Urothelium cell line (cell line): ENCODE measurements at places on chromosomes 5 and 9.

GRCh38 chr9:16044579-16044881 lies 491.7 kb downstream of the CCDC171 start:
- no peak for DNase-seq

- DNase-seq, result peak; percentile 6
These were observed 28.4 kb upstream of the GPR150 start for GRCh38 chr5:95591490-95591901.

GRCh38 chr5:103951776-103952175 lies 389.2 kb upstream of the NUDT12 start:
- no peak for DNase-seq

DNA sequence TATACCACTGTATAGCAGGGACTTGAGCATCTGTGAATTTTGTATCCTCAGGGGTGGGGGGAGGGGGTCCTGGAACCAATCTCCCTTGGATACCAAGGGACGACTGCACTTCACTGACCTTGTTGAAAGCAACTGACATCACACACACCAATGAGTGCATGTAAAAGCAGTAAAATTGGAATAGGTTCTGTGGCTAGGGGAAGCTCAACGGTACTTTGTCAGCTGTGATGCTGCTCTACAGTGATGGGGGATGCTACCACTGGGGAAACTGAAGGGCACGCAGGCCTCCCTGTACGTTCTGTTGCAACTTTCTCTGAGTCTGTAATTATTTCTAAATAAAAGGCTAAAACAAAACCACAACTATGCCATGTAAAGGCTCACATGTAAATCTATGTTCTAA lies 47.0 kb upstream of the RETREG1 start:
- no peak for DNase-seq

GRCh38 chr9:132242621-132243155 lies 80.8 kb downstream of the NTNG2 start:
- no peak for DNase-seq

DNA sequence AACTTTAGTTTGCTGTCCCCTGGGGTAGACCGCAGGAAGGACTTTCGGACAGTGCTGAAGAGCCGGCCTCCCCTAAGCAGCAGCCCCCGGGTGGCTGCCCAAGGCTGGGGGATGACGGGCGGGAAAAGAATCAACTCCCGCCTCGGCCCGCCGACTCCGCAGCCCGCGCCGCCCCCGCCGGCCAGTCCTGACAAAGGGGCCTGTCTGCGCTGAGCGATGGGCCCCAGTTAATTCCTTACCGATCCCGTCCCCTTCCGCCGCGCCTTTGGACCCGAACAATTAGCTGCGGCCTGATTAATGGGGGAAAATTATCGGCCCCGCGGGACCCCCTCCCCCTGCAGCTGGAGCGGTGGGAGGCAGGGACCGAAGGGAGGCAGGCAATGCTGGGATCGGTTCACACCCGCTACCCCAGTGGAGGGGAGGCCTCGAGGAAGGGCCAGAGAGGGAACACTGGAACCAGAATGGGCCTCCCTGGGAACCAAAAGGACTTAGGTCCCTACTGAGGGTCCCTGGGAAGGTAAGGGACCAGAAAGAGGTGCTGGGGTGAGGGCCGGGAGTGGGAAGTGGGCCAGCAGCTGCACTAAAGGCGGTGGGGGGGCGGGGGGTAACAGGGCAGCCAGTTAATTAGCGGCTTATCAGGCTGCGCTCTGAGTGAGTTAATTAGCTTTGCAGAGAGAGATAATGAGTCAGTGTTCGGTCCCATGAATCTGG lies 4.2 kb downstream of the ARID3C start:
- no peak for DNase-seq

DNA sequence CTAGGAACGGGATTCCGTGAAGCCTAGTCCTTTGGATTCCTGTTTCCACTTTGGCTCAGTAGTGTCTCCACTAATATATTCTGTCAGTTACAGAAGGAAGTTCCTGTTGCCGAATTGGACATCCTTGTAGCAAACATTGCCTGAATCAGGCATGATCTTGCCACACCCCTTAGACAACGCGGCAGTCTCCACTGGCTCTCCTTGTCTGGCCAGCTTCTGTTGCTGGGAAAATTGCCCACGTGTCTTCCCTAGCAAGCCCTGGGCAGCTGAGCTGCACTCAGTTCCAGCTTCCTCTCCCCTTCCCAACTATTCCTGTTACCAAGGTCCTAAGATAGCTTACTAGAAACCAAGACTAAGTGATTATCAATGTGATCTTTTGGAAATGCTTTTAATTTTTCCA lies 316.6 kb upstream of the RIOK2 start:
- DNase-seq, result no peak

GRCh38 chr5:158802941-158803341 lies 296.8 kb downstream of the EBF1 start:
- DNase-seq, result no peak

- DNase-seq, result no peak
These were observed 142.0 kb downstream of the FAM114A2 start for GRCh38 chr5:153896701-153897100.

- no peak for DNase-seq
These were observed 1491.9 kb upstream of the CDH6 start for GRCh38 chr5:29701600-29701999.

DNA sequence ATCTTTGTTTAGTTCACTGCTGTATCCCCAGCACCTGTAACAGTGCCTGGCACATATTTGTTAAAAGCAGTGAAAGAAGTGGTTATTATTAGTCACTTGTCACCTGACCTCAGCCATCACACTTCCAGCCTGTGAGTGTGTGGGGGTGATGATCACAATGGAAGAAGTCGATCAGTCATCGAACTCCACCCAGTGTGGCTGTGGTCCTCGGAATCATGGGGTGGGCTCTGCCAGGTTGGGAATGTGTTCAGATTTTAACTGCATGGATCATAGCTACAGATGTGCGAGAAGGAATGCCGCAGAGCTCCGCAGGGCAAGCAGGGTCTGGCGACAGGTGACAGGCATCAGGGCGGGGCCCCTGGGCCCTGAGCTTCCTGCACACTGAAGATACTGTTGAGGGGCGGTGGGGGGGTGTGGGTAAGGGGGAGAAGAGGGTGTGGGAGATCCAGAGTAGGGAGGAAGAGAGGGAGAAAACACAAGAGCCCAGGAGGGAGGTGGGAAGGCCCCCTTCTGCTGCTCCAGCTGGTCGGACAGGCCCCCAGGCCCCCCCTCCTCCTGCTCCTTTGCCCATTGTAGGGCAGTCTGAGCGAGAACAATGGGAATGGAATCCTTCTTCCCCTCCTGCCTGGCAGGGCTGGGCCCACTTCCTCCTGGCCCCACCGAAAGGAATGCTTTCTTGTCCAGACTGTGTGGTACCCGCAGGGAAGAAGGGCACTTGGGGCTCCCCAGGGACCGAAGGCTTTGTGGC lies 89.6 kb downstream of the SPRY4 start:
- peak; percentile 73 for DNase-seq

GRCh38 chr9:82404196-82404870 lies 415.8 kb downstream of the SPATA31D1 start:
- no peak for DNase-seq

GRCh38 chr9:101652601-101653175 lies 57.9 kb upstream of the PPP3R2 start:
- DNase-seq, result no peak

- no peak for DNase-seq
These were observed 5.8 kb downstream of the FOXE1 start for GRCh38 chr9:97858826-97859225.

- no peak for DNase-seq
These were observed 169.2 kb upstream of the GAS1 start for GRCh38 chr9:87116492-87116891.

DNA sequence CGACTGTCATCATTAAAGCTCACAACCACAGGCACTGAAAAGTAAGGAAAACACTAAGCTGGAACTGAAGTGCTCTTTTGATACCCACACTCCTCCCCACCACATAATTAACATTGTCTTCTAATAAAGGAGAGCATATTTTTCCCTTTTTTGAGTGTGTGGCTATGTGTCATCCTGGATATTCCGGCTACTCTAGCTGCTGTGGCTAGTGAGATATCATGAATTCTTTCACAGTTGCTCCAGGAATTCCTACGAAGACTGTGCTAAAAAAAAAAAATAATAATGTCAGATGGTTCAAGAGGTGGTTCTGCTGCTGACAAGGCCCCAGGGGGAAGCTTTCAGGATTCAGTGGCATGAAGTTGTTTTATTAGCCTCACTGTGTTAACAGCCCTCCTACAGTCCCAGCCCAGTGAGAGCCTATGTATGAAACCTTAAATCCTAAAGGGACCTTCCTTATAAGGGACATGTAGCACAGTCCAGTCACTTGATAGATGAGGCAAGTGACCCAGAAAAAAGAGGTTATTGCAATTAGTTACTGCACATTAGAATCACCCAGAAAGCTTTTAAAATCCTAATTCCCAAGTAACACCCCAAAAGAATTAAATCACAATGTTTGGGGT lies 46.6 kb downstream of the TMEM252 start:
- no peak for DNase-seq

DNA sequence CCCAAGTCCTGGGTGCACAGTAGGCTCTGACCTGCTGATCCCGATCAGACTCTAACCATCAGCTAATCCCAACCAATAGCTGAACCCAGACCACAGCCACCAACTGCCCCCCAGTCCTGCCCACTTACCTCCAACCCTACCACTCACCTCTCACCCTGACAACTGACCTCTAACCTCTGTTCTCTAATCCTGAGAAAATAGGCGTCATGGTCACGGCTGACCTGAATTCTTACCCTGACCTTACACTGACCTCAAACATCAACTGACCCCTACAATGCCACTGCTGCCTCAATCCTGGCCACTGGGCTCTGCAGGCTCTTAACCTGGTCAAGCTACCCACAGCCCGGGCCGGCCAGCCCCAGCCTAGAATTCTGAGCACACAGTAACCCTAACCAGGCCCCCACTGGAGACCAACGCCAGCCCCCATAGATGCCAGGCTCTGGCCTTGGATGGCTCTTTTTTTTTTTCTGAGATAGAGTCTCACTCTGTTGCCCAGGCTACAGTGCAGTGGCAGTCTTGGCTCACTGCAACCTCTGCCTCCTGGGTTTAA lies 63.8 kb upstream of the ASS1 start:
- DNase-seq, result no peak

- no peak for DNase-seq
These were observed 134.5 kb downstream of the FANCC start for GRCh38 chr9:95182854-95183563.

DNA sequence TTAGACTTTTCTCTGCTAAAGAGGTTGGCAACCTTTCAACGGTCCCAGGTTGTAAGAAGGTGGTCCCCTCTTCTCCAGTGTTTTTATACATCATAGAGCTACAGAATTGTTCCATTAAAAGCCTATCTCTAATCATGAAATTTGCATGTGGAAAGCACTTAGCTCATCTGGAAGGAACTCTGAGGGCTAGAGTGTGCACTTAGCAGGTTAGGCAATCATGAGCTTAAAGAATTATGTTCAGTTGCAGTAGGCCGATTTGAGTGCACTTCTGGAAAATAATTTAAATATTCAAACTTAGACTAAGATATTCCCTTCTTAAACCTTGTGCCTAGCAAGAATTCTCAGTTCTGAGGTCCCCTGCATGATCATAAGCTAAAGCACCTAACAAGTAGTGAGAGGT lies 468.7 kb downstream of the SPATA31D1 start:
- DNase-seq, result no peak

GRCh38 chr5:117587111-117587510 lies 1012.5 kb upstream of the SEMA6A start:
- no peak for DNase-seq

- DNase-seq, result no peak
These were observed 258.5 kb upstream of the PPP1R2B start for GRCh38 chr5:156591631-156592030.

- DNase-seq, result no peak
These were observed 10.8 kb upstream of the SLC12A7 start for GRCh38 chr5:1122511-1123294.

GRCh38 chr9:9341203-9341602 lies 1271.6 kb downstream of the PTPRD start:
- no peak for DNase-seq

DNA sequence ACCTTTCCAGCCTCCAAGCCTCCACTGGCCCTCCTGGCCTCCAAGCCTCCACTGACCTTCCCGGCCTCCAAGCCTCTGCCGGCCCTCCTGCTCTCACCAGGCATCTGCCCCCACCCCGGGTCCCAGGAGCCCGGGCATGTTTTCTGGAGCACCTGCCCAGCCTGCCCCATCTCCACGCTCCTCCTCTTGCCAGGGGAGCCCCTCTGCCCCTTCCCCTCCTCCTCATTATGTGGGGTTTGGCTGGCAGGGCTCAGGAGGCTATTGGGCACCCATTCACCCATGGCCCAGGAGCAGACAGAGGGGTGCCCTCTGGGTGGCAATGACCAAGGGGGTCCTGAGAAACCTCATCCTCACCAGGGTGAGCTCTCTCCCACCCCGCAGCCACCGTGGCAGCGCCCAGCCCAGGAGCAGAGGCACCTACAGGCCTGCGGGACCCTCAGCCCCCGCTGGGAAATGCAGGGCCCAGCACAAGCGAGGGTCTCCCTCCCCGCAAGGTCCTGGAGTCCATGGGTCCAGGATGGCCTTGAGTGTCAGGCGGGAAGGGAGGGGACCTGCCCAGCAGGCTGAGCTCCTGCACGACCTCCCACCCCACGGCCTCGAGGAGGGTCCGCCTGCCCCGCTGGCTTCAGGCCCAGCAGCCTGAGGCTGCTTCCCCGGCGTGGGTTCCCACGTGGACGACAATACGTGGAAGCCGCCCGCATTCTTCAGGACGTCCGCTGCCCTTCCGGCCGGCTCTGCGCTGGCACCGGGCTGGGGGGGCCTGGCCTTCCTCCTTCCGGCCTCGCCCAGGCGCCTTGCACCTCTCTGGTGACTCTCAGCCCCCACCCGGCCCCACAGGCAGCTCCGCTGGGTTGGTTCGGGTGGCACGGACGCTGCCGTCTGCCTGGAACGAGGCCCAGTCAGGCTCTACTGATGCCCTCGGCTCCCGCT lies 51.4 kb upstream of the NRARP start:
- no peak for DNase-seq

DNA sequence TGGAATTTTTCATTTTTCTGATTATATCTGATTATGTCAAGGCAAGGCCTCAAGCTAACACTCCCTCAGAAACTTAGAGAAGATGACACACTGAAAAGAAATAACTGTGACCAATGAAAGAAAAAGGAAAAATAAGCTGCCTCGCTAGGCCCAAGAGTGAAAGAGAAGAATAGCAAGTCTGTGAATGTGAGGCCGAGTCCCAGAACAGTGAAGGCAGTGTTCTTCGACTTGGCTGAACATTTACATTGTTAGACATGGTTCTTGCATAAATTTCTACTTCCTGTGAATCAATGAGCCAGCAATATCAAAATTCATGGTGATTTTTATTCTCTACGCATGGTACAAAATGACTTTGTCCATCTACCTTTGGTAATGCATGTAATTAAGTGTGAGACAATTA lies at the start of gene ATP10B:
Gene ATP10B (minus strand): TSS at position 163 of the 400 bp plus-strand sequence. CDS start 164,137 bp downstream, outside the sequence.
- no peak for DNase-seq
